ENCODE measurements at places on chromosomes 7 and 10.

DNA sequence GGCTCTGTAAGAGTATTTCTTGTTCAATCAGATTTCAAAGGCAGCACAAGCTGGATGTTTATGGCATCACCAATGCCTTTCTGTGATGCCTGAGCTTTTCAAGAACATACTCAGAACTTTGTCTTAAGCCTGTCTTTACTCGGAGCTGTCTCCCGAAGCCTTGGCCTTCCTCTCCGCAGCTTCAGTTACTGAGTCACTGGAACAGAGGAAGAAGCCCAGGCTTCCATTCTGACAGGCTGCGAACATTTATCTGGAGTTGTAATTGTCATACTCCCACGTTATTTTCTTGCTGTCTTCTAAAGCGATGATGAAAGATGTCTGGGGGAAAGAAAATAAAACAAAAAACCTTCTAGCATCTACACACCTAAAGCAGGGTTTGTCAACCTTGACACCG lies 43.9 kb downstream of the GRK5 start:
- no peak for DNase-seq

DNA sequence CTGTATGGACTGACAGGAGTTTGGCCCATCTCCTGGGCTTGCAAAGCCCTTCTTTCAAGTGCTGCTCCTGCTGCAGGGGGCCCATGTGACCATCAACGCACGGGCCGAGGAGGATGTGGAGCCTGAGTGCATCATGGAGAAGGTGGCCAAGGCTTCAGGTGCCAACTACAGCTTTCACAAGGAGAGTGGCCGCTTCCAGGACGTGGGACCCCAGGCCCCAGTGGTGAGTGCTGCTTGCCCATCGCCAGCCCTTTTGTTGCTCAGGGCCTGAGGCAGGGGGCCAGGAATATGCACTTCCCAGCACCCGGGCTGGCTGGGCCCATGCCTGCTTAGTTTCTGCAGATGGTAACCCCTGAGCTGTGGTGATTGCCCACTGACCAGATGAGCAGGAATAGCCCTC lies 8.7 kb downstream of the PGAM2 start:
- DNase-seq: no peak

- peak; percentile 38 for DNase-seq
Measured at GRCh38 chr10:34655286-34656170, 159.6 kb downstream of the PARD3 start.

DNA sequence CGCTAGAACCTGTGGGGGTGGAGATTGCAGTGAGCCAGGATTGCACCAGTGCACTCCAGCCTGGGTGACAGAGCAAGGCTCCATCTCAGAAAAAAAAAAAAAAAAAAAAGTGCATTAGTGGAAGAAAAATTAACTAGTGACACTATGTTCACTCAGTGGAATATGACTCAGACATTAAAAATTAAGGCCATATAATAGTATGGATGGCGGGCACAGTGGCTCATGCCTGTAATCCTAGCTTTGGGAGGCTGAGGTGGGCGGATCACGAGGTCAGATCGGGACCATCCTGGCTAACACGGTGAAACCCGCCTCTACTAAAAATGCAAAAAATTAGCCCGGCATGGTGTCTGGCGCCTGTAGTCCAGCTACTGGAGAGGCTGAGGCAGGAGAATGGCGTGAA lies 3.4 kb downstream of the PHYH start:
- no peak for DNase-seq

DNA sequence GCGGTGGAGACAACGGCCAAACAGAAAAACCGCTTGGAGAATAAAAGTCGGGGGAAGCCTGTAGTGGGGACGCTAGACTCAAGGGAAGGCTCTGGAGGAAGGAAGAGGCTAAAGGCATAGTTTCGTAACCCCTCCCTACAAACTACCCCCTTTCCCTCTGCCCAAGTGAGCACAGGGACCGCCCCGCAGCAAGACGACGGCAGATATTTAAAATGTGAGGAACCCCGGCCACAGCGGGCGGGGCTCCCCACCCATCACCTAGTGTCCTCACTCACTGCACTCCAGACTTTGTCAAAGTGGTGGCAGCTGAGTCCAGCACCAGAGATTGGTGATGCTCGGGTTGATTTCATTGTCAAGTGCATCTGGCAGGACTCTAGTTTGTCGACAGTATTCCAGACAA lies 69.1 kb downstream of the PRKAG2 start:
- DNase-seq: peak; percentile 29

DNA sequence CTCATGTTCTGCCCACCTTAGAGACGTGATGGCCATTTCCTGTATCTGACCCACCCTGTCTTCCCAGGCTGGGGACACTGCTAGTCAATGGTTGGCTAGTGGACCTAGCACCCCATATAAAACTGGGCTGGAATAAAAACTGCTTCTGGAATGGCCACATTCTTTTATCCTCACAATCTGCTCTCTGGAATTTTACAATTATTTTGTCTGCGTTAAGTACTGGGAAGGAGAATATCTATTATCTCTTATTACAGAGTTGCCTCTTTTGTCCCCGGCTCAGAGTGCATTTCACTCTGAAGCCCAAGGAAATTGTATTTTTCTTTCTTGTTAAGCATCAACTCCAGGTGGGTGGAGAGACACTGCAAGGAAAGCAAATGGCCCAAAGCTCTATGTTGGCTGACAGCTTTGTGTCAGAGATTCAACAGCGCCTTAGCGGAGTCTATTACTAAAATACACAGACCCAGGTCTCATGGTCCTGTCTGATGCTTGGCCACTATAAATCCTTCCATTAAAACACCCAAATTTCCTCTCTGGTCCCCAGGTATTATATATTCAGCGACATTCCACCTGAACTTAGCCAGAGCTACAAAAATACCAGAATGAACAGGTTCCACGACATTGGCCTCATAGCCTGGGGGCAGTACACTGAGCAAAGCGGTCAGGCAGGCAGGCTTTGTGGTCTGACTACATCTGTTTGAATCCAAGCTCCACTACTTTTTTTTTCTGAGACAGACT lies 121.7 kb downstream of the PRPF18 start:
- DNase-seq: no peak

DNA sequence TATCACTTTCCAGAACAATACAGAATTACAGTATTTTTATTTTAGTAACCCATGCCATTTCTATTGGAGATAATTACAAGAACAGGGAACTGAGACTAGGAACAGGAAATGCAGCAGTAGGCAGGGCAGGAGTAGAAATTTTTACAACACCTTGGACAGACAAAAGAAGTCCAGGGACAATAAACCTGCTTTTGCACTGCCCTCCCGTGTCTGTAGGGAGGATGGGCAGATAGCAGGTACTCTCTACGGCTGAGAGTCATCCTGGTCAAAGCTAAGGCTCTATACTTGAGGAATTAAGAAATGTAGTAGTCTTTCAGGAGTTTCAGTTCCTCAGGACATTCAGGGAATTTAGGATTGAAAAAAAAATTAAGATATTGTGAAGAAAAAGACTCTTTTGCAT lies 63.4 kb downstream of the VAX1 start:
- peak; percentile 17 for DNase-seq

DNA sequence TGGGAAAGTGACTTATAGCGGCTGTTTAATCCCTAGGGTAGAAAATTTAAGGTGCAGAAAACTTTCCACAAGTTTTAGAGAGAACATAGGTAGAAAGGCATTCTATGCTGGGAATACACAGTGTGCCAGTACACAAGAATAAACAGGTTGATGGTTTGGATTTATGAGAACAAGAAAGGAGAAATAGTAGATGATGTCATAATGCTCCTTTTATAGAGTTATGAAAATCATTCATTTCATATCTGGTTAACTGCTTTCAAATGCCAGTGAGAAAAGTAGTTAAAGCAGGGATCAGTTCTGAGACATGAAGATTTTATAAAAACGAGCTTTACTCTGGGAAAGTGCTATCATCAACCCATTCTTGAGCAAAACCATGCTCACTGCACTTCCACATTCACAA lies 311.4 kb downstream of the PARD3 start:
- DNase-seq: no peak

DNA sequence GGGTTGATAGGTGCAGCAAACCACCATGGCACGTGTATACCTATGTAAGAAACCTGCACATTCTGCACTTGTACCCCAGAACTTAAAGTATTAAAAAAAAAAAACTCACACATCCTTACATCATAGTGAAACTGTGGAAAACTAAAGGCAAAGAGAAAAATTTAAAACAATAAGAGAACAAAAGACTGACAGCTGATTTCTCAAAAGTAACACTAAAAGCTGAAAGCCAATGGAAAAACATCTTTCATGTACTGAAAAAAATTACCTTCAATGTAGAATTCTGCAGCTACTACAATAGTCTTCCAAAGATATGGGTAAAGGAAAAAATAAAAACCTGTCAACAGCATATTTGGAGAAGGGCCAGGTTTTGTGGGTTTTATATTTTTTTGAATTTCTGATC lies 729.1 kb upstream of the NRP1 start:
- no peak for DNase-seq

GRCh38 chr7:79855172-79855571 lies 279.5 kb upstream of the GNAI1 start:
- no peak for DNase-seq

DNA sequence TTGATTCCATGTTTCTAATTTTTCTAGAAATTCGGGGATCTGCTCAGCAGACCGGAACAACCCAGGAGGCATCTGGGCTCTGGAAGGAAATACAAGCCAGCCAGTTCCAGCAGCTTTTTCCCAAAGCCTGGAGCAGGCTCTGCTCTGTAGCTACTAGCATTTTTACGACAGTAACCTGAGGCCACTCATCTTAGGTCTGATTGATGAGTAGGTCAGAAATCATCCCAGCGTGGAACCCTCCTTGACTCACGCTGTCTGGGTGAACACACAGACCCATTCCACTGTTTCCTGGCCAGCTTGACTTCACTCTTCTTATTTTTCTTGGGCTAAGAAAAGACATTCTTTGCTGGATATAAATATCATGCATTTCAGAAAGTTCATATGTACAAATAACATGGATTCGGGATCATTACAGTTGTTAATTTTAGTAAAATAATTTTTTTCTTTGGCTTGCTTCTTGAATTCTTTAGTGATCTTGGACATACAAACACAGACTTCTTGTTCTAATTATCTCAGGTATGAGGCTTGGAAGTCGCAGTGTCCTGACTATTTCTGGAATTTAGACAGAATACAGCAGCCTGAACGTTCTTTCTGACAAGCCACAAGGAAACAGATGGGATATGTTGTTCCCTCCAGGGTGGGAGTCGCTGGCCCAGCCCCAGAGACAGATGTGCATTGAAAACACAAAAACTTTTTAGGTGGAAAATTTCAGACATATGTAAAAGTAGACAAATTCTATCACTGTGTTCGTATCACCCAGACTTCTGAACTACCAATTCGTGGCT lies 54.6 kb upstream of the PITRM1 start:
- DNase-seq: no peak

GRCh38 chr7:5872326-5872725 lies 8.3 kb upstream of the OCM start:
- no peak for DNase-seq

GRCh38 chr10:130717083-130717482 lies 580.9 kb downstream of the GLRX3 start:
- no peak for DNase-seq

DNA sequence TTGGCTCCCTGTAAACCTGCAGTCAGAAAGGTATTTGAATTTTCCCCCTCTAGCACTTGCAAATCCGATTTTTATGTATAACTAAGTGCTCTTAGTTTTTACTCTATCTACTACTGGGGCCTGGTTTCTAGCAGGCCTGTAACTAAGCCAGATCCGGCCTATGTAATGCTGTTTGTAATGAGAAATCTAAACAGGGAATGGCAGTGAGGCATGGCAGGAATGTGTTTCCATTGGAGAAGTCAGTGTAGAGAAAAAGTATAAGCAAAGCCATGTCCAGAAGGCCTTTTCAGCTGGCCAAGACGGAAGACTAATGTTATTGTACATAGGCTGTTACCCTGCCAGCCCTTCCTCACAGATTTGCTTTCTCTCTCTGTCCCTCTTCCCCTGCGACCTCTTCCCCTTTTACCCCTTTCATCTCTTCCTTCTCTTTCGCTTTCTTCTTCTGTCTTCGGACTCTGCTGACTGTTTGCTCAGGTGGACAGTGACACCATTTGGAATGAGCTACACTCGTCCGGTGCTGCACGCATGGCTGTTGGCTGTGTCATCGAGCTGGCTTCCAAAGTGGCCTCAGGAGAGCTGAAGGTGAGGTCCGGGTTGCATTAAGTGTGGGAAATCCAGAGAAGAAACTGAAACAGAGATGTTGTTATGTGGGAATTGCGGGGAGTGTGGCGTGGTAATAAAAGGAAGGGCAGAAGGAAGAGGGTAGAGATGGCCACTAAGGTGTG lies 297.5 kb downstream of the HDAC9 start:
- DNase-seq: no peak

DNA sequence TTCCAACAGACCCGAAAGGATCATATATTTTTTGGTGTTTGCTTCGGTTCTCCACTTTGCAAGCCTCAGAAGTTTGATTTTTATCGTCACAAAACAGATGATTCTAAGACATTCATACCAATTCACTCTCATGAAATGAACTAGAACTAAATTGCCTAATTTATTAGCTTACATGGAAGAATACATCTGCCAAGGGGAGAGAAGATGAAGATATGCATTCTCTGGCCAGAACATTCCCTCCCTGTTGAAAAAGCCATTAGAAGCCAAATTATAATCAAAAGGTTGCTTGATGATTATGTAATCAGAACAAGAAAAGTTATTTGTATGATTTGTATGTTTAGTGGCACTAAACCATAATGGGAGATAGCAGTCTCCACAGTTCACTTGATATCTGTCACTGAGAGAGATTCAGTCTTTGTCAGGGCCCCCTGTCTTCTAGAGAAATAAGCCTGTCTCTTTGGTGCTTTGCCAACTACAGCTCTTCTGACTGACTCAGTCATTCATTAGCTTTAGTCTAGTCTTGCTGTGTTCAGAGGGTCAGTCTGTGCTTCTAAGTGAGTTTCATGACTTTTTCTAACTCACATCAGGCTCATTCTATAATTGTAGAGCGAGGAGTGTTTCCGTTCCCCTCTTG lies 95.3 kb upstream of the GNAI1 start:
- DNase-seq: no peak

GRCh38 chr7:157550300-157551275 lies 213.8 kb downstream of the DNAJB6 start:
- no peak for DNase-seq

GRCh38 chr7:51878865-51879264 lies 562.3 kb upstream of the COBL start:
- DNase-seq: no peak

DNA sequence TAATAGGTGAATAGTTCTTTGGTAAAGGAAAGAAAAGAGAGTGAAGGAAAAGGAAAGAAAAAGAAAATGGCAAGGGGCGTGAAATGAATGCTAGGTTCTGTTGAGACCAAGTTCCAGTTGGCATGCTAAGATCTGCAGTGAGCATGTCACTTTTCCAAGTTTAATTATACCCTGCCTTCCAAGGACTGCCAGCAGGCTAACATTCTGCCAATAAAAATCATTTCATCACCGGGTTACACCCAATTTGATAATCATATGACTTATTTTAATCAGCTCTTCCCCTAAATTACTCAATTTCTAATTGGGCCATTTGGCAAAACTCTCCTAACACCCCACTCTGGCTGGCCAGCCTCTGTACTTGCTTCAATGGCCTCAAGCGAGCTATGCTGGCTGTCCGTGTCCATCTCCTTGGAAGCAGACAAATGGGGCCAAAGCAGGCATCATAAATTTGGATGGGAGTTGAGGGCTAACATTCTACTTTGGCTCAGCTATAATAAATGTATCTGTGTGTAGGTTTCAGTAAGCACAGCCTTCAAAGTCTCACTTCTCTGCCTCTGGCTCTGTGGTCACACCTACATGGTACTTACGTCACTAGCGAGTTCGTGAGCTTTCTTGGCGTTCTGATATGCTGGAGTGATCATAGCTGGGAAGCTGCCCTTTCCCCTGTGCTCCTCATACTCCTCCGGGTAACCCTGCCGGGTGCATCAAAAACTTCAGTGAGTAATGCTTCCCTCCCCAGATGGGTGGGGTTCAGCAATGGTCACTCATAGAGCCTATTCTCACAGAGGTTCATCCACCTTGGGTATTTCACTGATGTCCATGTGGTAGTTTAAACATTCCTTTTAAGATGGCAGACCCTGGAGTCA lies 17.3 kb downstream of the NRAP start:
- DNase-seq: no peak
